Mucosa of gallbladder (tissue), 1 donor: ENCODE measurements at places on chromosomes 2 and 18. TPM values are rescaled to one million over a fixed set of nuclear protein-coding genes. Genes with fewer than 3 reads are reported as not detected.
A peak's percentile ranks its signal among the peaks of the same experiment; 100 is the strongest.

DNA sequence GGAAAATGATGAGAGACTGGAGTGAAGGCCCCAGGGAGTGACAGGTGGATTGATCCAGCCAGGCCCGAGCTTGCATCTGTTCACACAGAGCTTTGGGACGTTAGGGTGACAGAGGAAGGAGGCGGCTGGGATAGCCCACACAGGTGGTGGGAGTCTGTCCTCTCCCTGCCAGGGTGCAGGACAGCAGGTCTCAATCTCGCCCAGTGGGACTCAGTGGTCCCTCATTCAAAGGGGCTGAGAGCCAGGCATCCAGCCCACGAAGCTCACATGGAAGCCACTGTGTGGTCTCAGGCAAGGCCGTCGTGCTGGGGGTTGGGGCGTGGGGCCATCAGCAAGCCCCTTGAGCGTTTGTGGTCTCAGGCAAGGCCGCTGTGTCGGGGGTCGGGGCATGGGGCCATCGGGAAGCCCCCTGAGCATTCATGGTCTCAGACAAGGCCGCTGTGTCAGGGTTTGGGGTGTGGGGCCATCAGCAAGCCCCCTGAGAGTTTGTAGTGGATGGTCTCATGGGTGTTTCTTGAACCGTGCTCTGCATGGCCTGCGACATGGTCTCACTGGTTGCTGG lies 8.3 kb downstream of the KCNG2 start:
- DNase-seq = no peak

Gene RAB6D
- total RNA-seq = 1.8 TPM

Gene C1GALT1C1L
- total RNA-seq = 0.92 TPM

Gene FAM237A
- not detected for total RNA-seq

- no peak for DNase-seq
Measured at GRCh38 chr2:88852753-88853402, 161.4 kb downstream of the RPIA start.

GRCh38 chr2:98175811-98176210 lies 88.8 kb downstream of the VWA3B start:
- DNase-seq = no peak

Gene DLX2
- total RNA-seq = 0.14 TPM

- no peak for DNase-seq
Measured at GRCh38 chr18:654601-655000, 2.9 kb upstream of the TYMS start.

DNA sequence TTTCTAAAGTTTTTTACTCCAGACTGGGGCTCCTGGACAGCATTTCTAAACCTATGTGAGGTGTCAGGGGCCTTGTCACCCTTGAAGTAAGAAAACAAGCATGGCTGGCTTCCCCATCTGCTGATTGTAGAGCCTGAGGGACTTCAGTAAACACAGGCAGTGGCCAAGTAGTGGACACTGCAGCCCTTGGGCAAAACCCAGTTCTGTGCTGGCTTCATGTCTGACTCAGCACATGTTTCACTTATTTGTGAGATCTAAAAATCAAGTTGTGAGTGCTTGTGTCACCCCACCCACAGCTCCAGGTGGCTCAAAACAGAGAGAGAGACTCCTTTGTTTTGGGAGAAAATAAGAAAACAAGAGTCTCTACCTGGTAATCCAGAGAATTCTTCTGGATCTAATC lies 660.3 kb upstream of the VRK2 start:
- no peak for DNase-seq

Gene SRD5A2
- total RNA-seq = 0.09 TPM

GRCh38 chr2:10879624-10880585 lies 31.8 kb upstream of the KCNF1 start:
- DNase-seq = no peak

Gene PAIP2B
- 6.9 TPM for total RNA-seq

- no peak for DNase-seq
Measured at GRCh38 chr2:68390586-68390985, 25.5 kb downstream of the PLEK start.

GRCh38 chr2:105438104-105438929 lies 39.5 kb upstream of the FHL2 start:
- peak; percentile 42 for DNase-seq

Gene CRIM1
- 153 TPM for total RNA-seq

Gene PLCD4
- 0.49 TPM for total RNA-seq

DNA sequence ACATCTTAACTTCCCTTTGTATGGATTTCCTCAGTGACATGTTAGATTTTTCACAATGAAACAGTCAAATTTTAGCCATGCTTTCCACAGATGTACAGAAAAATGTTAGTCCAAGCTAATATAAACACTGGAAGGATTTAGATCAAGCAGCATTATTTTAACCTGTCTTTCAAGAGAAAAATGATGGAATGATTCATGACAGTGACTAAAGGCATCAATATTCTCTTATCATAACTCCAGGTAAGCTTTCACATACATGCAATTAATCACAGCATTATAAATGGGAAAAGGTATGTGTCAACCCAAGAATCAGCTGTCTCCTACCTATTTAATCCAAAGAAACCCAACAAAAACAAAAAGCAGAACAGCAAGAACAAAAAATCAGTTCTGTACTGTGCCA lies 92.7 kb downstream of the NCKAP5 start:
- DNase-seq = no peak

Gene LRP2
- 13.6 TPM for total RNA-seq

- peak; percentile 7 for DNase-seq
Measured at GRCh38 chr2:128786741-128787478, 468.2 kb upstream of the HS6ST1 start.

GRCh38 chr18:51864219-51864965 lies 475.6 kb upstream of the DCC start:
- DNase-seq = no peak

Gene CYB5A
- total RNA-seq = 566 TPM

Gene CCDC178
- 0.69 TPM for total RNA-seq

- no peak for DNase-seq
Measured at GRCh38 chr18:48105317-48105716, 174.9 kb upstream of the SMAD2 start.

- no peak for DNase-seq
Measured at GRCh38 chr2:233758849-233759248, 1.2 kb upstream of the UGT1A1 start.

- no peak for DNase-seq
Measured at GRCh38 chr18:68431111-68431921, 283.6 kb downstream of the TMX3 start.
